ENCODE measurements at places on chromosomes 5 and 9.

DNA sequence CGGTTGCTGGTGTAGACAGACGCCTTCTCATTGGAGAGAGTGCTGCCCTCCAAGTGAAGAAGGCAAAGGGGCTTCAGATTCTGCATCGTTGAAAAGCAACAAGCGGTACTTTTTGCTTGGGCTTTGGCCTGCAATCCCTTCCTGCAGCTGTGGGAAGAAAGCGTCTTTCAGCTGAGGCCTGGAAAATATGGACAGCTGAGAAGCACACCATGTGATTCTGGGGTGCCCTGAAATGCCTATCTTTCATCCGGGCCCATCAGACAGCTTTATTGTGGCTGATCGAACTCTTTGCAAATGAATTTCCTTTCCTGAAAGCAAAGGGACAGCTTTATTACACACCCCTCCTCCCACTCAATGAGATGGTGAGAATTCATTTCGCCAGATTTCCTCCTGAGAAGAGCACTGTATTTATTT is 74.0 kb downstream of the NSG2 start:
- no peak for DNase-seq

GRCh38 chr5:149493316-149493715 is 57.9 kb downstream of the CSNK1A1 start:
- DNase-seq, result no peak

GRCh38 chr5:140261403-140262171 is 41.3 kb downstream of the PFDN1 start:
- DNase-seq, result no peak

GRCh38 chr9:129752900-129753729 is at the start of gene PTGES:
TSS of gene PTGES (minus strand) at chr9:129753042. CDS start at chr9:129753012, 30 bp downstream.
- DNase-seq, result no peak

- no peak for DNase-seq
Measured at GRCh38 chr9:131312822-131313770, 23.6 kb downstream of the PLPP7 start.

GRCh38 chr5:180970336-180970735 is 18.3 kb upstream of the BTNL3 start:
- DNase-seq, result no peak

DNA sequence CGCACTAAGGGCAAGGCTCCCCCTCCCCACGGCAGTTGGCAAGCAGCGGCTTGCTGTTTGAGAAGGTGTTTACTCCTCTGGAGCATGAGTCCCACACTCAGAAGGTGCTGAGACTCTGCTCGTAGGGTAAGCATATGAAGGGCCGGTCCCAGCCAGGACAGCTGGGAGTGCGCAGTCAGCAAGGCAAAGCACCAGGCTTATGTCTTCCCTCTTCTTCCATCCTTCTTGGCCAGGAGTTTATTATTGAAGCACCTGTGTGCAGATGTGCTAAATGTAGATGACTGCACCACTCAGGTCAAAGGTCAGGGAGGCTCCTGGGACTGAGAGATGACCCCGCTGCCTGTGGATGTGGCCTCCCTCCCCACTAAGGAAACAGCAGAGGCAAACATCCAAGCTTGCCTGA is 27.0 kb upstream of the CDKN2AIPNL start:
- DNase-seq, result no peak

DNA sequence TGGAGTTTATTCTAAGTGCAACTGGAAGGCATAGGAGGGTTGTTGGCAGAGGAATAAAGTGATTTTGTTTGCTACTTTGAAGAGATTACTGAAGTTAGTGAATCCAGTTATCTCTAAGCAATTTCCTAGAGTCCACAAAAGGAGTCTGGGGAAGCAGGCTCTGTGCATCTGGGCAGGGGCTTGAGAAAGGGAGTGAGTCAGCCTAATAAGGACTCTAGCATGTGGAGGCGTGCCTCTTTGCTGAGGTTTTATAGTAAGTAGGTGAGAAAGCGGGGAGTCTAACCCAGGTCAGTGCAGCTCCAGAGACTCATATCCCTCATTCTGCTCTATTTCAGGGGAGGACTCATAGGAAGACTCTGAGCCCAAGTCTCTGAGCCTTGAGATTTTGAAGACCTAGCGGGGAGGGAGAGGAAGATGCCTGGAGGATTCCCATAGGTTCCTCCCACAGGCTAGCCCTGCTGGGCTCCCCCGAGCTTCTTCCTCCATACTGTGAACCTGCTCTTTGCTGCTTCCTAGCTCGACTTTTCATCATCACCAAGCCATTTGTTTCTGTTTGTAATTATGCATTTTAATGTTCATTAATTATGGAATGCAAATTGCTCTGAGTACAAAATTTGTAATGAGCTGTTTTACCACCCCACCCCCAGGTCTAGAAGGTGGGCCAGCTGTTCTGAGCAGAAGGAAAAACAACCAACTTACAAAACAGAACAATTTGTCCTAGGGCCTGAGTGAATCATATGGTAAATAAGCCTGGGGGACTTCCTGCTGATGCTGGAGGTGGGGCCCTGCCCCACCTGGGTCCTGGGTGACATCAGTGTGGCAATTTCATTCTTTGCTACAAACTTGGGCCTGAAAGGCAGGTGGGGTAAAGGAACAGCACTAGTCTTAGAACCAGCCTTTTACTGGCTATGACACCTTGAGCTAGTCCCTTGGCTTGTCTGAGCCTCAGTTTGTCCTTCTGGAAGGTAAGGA is 150.2 kb downstream of the TRIM32 start:
- DNase-seq, result no peak

GRCh38 chr5:109006129-109006528 is 258.4 kb downstream of the FER start:
- DNase-seq, result no peak

DNA sequence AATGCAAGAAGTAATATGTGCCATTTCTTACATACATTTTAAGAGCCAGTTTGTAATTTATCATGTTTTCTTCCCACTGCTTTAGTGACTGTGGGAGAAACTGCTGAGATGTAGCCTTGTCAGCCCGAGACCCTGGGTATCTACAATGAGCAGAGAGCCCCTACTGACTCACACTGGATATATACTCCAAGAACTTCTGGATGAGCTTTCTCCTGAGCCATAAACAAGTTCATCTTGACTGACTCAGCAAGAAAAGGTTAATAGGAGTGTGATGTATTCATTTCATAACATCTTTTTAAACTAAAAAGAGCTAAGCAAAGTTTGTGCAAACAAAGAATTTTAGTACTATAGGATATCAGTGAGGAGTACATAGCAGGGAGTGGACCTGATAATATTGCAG is 182.5 kb downstream of the EDIL3 start:
- no peak for DNase-seq

- DNase-seq, result no peak
Measured at GRCh38 chr9:7973123-7973522, 173.5 kb upstream of the DMAC1 start.

GRCh38 chr9:19495186-19496028 is 86.6 kb downstream of the ACER2 start:
- no peak for DNase-seq

Measured in GM12864 (cell line).